ENCODE measurements at places on chromosomes 7 and 10.

GRCh38 chr7:139108266-139109187 is 993 bp downstream of the ZC3HAV1 start:
- no peaks in the 10 kb centered on the region for H3K36me3 ChIP-seq
- H3K4me1 ChIP-seq = peaks cover 8% of the 10 kb centered on the region
- H3K4me3 ChIP-seq = peak overlapping the region; percentile 78
- no peaks in the 10 kb centered on the region for H3K27me3 ChIP-seq

DNA sequence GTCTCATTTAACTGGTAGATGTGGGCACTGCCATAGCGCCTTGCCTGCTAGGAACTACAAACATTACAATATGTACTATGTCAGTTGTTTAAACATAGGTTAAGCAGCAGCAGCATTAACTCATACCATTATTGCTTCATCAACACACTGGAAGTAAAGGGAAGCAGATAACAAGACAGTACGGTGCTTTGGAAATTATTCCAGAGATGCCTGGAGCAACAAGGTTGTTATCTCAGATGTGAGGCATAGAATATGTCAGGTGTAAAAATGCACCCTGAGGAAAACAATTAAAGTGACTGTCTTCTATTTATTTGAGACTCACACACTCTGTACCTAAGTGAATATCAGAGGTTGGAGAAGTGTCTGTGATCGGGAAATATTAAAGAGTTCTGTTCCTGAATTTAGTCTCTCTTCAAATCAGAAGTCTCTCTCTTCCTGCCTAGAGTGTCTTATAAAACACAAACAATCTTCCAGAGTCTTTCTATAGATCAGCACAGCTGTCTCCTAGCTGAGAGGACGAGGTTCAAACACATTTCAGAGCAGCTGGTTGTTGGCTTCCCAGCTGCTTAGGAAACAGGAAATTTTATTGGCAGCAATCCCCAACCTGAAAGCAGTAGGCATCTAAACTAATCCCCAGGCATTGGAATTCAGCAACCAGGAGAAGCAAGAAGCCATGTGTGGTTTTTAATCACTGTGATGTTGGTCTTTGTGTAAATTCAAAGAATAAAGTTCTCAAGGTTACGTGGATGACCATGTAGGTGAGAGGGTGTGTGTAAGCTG is 994.4 kb upstream of the LRRTM3 start:
- no peaks in the 10 kb centered on the region for H3K4me1 ChIP-seq
- no peaks in the 10 kb centered on the region for H3K27me3 ChIP-seq
- H3K4me3 ChIP-seq = no peak overlapping the region
- no peaks in the 10 kb centered on the region for H3K36me3 ChIP-seq
- DNase-seq = no peak

- no peaks in the 10 kb centered on the region for H3K27me3 ChIP-seq
- H3K36me3 ChIP-seq = no peaks in the 10 kb centered on the region
- H3K4me3 ChIP-seq = no peak overlapping the region
Measured at GRCh38 chr10:32948451-32948850, 9.6 kb downstream of the ITGB1 start.

DNA sequence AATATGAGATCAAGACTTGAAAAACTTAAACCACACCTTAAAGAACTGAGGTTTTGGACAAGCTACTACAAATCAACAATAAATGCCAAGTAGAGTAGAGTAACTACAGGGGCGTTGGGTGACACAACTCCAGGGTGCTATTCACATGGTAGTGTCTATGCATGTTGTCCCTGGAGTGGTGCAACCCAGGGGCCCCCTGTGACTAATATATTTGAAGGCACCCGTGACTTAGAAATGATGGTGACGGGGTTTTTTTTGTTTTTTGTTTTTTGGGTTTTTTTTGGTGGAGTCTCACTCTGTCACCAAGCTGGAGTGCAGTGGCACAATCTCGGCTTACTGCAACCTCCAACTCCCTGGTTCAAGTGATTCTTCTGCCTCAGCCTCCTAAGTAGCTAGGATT is 106.9 kb downstream of the FAM107B start:
- DNase-seq = no peak
- no peaks in the 10 kb centered on the region for H3K27me3 ChIP-seq
- H3K4me1 ChIP-seq = peaks cover 9% of the 10 kb centered on the region

- no peaks in the 10 kb centered on the region for H3K27me3 ChIP-seq
- no peaks in the 10 kb centered on the region for H3K36me3 ChIP-seq
- DNase-seq = no peak
- no peak overlapping the region for H3K27ac ChIP-seq
Measured at GRCh38 chr7:47358357-47358756, 223.6 kb downstream of the TNS3 start.

- H3K4me3 ChIP-seq = peak overlapping the region; percentile 74
- H3K27ac ChIP-seq = peak overlapping the region; percentile 90
- no peak for DNase-seq
Measured at GRCh38 chr7:6375348-6376101, 72.2 kb downstream of the DAGLB start.

DNA sequence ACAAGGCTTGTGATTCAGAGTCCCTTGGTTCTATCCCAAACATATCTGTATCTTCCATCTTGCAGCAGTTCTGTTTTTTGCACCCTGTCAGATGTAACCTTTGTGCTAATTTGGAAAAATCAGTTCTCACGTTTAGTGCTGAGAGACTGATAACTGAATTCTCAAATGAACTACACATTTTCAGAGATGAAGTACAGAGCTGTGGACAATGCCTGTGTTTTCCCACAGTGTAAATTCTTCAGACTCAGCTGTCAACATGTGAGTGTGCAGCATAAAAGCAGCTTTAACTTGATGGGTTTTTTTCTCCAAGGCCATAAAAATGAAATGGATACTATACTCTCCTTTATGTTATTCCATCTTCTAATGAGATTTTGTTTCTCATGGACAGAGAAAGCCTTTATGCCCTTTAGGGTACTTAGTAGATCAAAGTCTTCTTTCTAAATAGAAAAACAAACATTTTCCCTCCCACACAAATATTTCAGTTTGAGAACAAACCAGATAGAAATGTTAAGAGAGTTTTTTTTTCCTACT is 150.9 kb downstream of the SEMA3A start:
- H3K36me3 ChIP-seq = no peaks in the 10 kb centered on the region
- H3K27me3 ChIP-seq = no peaks in the 10 kb centered on the region
- no peak overlapping the region for H3K4me3 ChIP-seq
- DNase-seq = no peak
- no peak overlapping the region for H3K27ac ChIP-seq

GRCh38 chr10:86167762-86168128 is 198.8 kb downstream of the GRID1 start:
- H3K4me1 ChIP-seq = no peaks in the 10 kb centered on the region
- H3K27me3 ChIP-seq = no peaks in the 10 kb centered on the region
- no peak overlapping the region for H3K4me3 ChIP-seq
- H3K36me3 ChIP-seq = no peaks in the 10 kb centered on the region

DNA sequence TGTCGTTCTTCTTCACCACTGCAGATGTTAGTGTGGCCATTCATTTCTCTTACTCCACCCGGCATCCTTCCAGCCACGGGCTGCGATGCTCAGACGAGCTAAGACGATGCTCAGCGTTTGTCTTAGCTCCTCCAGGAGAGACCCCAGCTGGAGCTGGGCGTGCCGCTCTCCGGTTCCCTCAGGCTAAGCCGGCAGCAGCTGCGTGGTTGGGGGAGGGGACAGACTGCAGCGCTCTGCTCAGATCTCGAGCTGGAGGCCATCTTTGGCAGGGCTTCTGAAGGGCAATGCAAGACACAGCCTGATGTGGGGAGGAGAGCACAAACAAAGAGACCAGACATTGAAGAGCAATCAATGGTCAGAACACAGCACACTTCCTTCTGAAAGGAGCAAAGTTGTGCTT is 4.8 kb downstream of the INA start:
- H3K27ac ChIP-seq = no peak overlapping the region
- peaks cover 28% of the 10 kb centered on the region for H3K27me3 ChIP-seq
- no peak overlapping the region for H3K4me3 ChIP-seq
- DNase-seq = no peak
- H3K4me1 ChIP-seq = no peaks in the 10 kb centered on the region
- no peaks in the 10 kb centered on the region for H3K36me3 ChIP-seq

DNA sequence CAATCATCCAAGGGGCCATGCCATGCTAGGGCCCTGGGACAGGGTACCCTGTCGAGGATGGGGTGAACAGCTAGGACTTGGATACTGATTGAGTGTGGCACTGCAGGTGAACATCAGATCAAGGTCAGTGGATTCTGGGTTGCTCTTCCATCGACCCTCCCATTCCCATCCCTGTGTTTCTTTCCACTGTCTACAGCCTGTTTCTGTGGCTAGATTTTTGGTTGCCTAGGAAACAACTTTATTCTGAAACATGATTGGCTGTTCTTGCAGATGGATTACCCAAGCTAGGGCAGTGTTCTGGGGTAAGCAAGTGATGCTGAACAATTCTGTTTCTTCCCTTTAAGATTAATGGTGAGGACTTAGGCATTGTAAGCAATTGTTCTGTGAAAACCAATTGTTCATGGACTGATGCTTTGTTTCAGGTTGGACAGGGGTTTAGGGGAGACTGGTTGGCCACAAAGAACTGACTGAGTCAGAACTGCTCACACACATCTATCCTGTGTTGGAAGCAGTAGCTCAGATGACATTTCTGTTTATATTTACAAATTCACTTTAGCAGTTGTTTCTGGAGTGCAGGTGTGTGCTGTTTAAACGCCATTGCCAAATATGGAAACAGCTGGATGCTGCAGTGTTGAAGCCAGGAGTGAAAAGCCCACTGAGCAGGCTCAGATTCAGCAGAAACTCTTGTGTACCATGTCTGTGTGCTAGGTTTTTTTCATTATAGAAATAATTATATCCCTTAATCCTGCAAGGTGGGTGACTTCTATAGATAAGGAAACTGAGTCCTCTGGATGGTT is 102.3 kb upstream of the BTBD16 start:
- no peak overlapping the region for H3K4me3 ChIP-seq
- no peak overlapping the region for H3K27ac ChIP-seq
- no peak for DNase-seq
- H3K36me3 ChIP-seq = no peaks in the 10 kb centered on the region

DNA sequence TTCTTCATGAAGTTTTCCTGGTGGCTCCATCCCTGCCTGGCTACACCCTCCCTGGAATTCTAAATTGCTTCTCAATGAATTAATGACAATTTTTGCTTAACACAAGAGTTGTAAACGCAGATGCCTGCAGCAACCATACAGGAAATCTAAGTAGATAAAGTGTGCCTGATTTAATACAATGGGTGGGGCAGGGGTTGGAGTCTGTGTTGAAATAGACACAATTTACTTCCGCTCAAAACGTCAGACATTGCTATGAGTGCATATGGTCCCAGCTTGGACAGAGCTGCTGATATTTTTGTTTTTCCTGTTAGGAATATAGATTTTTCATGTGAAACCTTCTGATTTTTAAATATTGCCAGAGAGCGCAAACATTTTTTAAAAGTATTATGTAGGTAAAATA is 1235.0 kb upstream of the SORCS1 start:
- no peak overlapping the region for H3K27ac ChIP-seq
- no peak overlapping the region for H3K4me3 ChIP-seq
- DNase-seq = no peak
- H3K27me3 ChIP-seq = no peaks in the 10 kb centered on the region
- H3K4me1 ChIP-seq = no peaks in the 10 kb centered on the region
- no peaks in the 10 kb centered on the region for H3K36me3 ChIP-seq

DNA sequence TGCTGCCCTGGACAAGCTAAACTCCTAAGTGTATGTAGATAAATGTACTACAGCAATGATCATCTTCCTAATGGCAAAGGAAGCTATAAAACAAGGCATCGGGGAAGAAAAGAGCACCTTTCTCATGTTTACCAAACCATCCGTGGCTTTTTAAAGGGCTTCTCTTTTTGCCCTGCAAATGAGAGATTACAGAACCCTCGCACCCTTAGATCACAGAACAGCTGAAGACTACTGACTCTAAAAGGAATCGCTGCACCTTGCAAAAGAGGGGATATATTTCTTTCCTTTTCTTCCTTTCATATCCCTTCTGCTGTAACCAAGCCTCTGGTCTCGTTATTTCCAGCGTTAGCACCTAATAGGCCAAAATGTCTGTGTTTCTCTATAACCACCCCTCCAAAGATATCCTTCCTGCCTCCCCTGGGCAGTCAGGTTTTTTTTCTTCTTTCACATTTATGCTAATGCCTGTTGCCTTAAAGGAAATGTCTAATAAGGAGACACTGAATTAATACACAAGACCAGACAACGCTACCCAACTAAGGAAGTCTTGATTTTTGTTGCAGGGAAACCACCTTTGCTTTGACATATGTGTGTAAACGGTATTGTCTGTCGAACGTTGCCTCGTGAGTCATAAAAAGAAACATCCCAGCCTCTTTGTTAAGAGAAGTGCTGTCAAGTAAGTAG is 10.5 kb downstream of the ST8SIA6 start:
- H3K4me3 ChIP-seq = no peak overlapping the region
- no peaks in the 10 kb centered on the region for H3K27me3 ChIP-seq
- no peaks in the 10 kb centered on the region for H3K36me3 ChIP-seq
- H3K4me1 ChIP-seq = no peaks in the 10 kb centered on the region
- DNase-seq = no peak

- peak; percentile 49 for DNase-seq
- H3K27me3 ChIP-seq = no peaks in the 10 kb centered on the region
- H3K27ac ChIP-seq = no peak overlapping the region
- no peaks in the 10 kb centered on the region for H3K4me1 ChIP-seq
- H3K36me3 ChIP-seq = no peaks in the 10 kb centered on the region
- no peak overlapping the region for H3K4me3 ChIP-seq
Measured at GRCh38 chr10:21260066-21260465, 265.4 kb downstream of the SKIDA1 start.

DNA sequence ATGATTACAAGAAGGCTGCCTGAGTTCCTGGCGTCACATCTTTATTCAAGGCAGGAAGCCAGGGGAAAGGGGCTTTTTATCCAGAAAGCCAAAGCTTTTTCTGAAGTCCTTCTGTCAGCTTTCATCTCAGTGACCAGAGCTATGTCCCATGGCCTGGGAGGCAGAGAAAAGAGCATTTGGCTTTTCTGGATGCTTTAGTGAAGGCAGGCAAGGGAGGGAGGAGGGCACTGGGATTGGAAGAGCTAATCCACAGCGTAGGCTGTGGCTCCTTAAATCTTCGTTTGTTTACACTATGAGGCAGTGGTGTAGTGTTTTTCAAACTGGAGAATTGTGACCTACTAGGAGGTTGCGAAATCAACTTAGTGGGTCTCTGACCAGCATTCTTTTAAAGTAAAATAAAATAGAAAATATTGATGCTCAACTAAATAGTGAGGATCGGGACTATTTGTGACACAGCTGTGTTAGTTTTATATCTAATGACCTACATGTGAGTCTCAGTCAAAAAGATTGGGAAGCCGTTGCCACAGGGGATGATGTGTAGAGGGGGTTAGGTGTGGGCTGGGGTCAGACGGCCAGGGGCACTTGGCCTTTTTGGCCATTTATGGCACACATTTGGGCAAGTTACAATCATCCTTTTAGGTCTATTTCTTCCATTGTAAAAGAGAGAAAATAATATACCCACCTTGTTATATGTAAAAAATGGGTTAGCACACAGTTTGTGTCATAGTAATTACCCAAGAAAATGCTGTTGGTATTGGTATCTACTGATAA is 14.1 kb downstream of the CRYGN start:
- H3K36me3 ChIP-seq = no peaks in the 10 kb centered on the region
- no peak for DNase-seq
- peaks cover 19% of the 10 kb centered on the region for H3K4me1 ChIP-seq
- H3K4me3 ChIP-seq = no peak overlapping the region
